ENCODE measurements at places on chromosomes 2 and 18.

GRCh38 chr2:40284797-40285196, 167.1 kb downstream of the SLC8A1 start:
- DNase-seq: no peak

- no peak for DNase-seq
These were observed 116.9 kb downstream of the SMAD7 start for GRCh38 chr18:48833701-48834412.

DNA sequence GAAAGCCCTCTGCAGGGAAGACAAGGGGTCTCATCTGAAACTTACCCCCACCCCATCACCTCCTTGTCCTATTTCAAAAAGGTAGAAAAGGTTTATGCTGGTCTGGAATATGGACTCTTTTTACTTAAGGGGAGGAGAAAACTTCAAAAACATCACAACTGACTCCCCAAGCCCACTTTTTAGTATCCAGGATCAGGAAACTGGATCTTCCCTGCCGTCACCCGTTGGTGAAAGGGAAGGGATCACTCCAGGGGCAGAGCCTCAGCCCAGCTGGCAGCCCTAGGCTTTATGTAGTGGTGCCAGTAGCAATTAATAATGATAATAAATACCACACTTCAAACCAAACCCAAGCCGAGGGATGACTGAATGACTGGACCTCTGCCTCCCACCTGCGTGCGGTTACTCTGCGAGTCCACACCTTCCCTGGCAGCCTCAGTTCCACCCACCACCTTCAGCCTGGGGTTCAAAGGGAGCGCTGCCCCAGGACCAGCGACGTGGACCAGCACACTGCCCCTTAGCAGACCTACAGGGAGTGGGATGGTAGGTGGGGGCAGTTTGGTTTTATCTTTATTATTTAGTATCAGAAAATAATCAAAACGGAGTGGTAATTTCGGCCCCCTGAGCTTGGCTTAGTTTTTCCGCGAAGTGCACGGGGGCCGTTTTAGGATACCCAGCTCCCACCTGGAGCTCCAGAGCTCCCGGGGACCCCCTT, 4.9 kb upstream of the GATA6 start:
- DNase-seq: peak; percentile 19

DNA sequence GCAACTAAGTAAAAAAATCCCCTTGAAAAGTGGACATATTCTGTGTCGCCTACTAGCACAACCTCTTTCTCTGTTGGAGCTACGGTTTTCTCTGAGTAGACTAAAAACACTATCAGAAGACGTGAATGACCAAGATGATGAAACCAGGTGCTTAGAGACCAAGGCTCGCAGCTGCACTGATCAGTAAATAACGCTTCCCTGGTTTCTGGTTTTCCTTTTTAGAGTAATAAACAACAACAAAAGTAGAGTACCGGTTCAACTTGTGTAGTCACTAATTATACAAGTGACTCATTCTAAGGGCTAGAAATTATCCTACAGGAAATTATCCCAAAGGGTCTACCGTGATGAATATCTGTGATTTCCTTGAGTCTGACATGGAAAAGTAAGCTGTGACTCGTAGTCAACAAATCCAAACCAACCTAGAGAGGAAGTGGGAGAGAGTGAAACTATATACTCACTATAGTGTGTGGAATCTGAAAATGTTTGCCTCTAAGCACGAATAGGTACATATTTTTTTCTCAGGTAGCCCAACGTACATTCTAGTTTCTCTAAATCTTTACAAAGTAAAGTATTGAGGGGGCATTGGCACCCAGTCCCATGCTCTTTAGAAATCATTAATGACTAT, 17.8 kb downstream of the RASGRP3 start:
- DNase-seq: no peak

DNA sequence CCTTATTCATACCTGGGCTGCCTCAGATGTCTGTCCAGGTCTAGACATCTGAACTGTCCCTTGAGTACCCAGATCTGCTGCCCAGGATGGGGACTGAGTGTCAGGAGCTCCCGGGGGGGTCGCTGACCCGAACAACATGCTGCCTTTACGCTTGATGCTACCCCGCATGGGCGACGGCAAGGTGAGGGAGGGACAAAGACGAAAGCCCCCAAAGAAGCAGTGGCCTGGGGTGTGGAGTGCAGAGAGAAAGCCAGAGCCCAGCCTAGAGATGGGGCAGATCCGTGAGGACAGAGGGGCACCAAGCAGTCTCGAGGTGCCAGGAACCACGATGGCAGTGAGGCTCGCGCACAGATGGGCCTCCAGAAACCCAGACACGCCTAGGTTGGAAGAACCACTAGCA, 234.7 kb downstream of the ATAD2B start:
- DNase-seq: no peak

- DNase-seq: no peak
These were observed 531.9 kb downstream of the IRS1 start for GRCh38 chr2:226267516-226268289.

DNA sequence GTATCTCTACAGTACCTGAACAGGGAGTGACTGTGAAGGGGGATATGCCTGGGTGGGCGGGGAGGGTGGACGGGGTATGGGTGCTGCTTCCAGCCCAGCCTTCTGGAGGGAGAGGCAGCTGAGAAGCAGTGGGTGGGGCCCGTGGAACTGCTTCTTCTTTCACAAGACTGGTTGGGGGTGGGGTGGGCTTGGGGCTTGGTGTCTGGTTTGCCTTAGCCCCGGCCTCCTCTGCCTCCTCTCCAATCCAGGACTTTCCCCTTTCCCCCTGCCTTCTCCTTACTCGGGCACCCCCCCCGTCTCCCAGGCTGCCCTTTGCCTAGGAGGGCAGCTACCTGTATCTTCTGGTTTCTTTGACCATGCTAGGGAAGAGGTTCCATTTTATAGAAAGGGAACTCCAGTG, 233.4 kb downstream of the DYSF start:
- no peak for DNase-seq

- no peak for DNase-seq
These were observed 86.3 kb downstream of the ZFP36L2 start for GRCh38 chr2:43139996-43140621.
